Stimulated activated CD4-positive, alpha-beta T cell treated with anti-CD3 and anti-CD28 coated beads, Interleukin-12 subunit alpha, Interleukin-12 subunit beta, amount 100 ng/mL, for 4 hours (primary cell): ENCODE measurements at places on chromosomes 7 and 10.

DNA sequence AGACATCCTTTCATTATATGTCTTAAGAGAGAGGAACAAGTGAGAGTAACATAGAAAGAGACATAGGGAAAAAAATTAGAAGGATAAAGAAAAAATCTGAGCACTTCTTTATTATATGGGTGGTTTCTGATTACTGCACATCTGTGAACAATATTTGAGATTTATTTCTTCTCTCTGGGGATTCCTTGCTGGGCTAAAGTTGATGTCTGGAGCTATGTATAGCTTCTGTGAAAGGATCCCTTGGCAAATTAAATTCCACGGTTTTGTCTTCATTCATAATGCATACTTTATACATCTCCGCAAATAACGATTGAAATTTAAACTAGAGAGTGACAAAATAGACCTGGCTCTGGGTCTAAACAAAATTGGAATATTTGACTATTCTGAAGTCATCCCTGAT is 232.2 kb upstream of the CTBP2 start:
- DNase-seq = no peak

DNA sequence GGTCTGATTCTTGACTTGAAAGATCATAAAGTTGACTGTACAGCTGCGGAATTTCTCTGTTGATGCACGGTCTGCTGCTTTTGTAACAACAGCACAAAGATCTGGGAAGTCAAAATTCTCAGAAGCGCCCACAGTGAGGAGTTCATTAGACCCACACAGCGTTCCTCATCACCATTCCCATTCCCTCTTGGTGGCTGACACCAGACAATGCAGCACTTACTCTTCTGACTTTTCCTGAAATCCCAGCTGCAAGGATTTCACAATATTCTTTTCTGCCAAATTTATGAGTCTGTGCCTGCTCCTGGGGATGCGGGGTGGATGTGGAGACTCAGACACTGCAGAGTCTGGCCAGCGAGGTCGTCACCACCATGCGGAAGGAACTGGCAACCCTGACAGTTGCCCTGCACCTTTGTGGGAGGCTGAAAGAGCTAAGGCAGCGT is 233.9 kb downstream of the FANK1 start:
- no peak for DNase-seq

- no peak for DNase-seq
Observed at GRCh38 chr10:6537770-6538169, 42.3 kb downstream of the PRKCQ start.

DNA sequence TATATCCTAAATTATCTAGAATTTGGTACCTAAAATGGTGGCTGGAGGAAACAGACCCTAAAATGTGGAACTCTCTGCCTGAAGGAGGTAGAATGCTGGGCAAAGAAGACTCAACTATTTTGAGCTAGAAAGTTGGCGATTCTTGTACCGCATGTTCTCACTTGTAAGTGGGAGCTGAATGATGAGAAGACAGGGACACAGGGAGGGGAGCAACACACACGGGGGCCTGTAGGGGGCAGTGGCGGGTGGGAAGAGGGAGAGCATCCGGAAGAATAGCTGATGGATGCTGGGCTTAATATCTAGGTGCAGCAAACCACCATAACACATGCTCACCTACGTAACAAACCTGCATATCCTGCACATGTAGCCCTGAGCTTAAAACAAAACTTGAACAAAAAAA is 250.6 kb downstream of the CALN1 start:
- no peak for DNase-seq

DNA sequence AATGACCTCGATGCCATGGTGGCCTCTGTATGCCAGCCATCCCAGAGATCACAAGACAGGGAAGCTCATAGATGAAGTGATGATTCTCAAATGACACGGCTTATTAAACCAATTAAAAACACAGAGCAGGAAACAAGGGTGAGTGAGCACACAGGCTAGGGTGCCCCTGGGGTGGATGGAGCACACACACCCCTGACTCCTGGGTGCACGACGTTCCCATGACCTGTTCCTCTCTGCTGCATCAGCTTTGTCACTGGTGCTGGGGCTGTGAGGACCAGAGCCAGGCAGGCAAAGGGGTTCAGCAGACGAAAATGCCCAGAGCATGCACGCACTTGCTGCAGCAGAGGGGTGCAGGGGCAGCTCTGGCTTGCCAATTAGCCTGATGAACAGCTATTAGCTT is 86.5 kb upstream of the LRRC4 start:
- DNase-seq = no peak

GRCh38 chr7:48171202-48171601 is at the start of gene ABCA13:
ABCA13 (plus strand) TSS chr7:48171458; CDS start chr7:48171484, 26 bp downstream.
- DNase-seq = no peak

GRCh38 chr7:141328290-141328689 is 222.9 kb upstream of the AGK start:
- DNase-seq = no peak

GRCh38 chr10:8052341-8052955 is 2.0 kb upstream of the GATA3 start:
- DNase-seq = no peak

DNA sequence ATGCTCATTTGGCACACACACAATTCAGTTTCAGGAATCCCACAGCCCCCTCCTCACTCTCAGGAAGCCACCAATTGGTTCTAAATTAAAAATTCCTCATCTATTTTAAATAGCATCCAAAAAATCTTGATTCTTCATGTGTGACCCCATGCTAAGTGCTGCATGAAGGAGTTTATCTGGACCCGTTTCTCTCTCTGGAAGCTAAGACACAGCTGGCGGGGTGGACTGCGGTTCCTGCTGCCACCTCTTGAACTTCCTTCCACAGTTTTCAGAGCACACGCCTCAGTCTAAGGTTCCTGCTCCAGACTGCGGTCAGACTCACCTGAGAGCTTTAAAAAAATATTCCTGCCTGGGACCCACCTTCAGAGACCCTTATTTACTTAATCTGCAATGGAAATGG is 34.5 kb downstream of the LYZL1 start:
- DNase-seq = no peak

- DNase-seq = no peak
Observed at GRCh38 chr10:17381502-17382142, 72.8 kb downstream of the ST8SIA6 start.

GRCh38 chr7:157280216-157280841 is 56.5 kb upstream of the DNAJB6 start:
- DNase-seq = no peak

- DNase-seq = no peak
Observed at GRCh38 chr10:19209319-19209718, 160.7 kb downstream of the MALRD1 start.

DNA sequence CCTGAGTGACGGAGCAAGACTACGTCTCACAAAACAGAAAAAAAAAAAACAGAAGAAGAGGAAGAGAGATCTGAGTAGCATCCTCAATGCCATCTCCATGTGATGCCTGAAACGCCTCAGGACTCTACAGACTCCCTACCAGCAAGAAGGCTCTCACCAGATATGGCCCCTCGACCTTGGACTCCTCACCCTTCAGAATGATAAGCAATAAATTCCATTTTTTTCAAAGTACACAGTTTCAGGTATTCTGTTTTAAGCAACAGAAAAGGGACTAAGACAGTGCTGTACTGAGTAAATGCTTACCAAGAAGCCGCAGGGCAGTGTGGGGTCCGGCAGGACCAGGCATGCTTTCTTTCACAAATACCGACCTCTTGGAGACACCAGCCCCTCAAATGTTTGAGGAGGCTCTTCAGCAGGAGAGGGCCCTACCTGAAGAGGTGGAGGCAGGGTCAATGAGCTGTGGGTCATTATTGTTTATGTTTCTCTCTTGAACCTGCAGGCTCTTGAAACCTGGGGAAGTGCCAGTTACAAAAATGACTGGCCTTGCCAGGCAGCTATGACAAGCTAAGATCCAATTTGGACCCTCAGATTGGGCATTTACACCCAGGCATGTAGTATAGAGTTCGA is 204.1 kb upstream of the LYZL1 start:
- DNase-seq = no peak

GRCh38 chr7:153935095-153935494 is 117.1 kb upstream of the DPP6 start:
- no peak for DNase-seq

GRCh38 chr7:29400437-29400836 is 163.2 kb upstream of the PRR15 start:
- DNase-seq = no peak

GRCh38 chr10:119103903-119104653 is at the start of gene DENND10:
DENND10 (plus strand) TSS chr10:119104113; CDS start chr10:119104143, 30 bp downstream.
- peak; percentile 80 for DNase-seq

GRCh38 chr7:22364900-22365299 is 7.9 kb upstream of the RAPGEF5 start:
- DNase-seq = no peak

DNA sequence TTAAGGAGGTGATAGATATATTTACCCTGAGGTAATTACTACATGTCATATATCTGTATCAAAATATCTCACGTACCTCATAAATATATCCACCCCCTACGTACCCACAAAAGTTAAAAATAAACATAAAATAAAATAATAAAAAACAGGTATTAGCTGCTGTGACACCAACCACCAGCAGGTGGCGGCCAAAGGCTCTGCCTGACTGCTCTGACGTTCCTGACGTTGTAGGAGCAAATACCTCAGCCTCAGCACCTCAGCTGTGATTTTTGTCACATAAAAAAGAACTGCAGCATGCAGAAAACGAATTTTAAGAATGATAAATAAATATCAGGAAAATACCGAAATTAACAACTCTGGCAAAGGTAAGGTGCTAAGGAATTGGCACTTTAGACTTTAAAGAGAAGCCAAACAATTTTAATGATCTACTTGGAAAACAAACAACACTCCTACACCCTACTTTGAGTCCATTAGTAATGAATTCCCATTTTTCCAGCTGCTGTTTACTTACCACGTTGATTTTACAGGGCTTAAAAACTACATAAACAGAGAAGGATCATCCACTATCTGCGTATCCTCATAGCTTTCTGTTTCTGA is 125.4 kb upstream of the TARP start:
- DNase-seq = peak; percentile 61

GRCh38 chr7:106218546-106218945 is 66.2 kb downstream of the NAMPT start:
- no peak for DNase-seq

- DNase-seq = no peak
Observed at GRCh38 chr7:28112467-28112866, 68.1 kb downstream of the JAZF1 start.

DNA sequence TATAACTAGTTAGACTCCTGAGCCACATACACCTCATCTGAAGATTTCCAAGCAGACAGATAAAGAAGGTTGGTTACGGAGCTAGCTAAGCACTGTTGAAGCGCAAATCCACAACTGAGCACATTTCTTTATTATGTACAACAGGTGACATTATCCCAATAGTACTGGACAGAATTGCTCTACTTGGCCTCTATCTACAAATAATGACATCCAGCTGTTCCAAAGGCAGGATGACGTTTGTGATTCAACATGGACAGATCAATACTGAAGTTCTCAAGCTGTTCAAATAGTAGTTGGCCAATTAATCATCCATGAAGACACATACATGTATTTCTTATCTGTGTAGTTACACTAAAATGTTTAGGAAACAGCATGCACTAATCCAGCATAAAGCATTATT is 101.0 kb downstream of the UBE2H start:
- DNase-seq = no peak

DNA sequence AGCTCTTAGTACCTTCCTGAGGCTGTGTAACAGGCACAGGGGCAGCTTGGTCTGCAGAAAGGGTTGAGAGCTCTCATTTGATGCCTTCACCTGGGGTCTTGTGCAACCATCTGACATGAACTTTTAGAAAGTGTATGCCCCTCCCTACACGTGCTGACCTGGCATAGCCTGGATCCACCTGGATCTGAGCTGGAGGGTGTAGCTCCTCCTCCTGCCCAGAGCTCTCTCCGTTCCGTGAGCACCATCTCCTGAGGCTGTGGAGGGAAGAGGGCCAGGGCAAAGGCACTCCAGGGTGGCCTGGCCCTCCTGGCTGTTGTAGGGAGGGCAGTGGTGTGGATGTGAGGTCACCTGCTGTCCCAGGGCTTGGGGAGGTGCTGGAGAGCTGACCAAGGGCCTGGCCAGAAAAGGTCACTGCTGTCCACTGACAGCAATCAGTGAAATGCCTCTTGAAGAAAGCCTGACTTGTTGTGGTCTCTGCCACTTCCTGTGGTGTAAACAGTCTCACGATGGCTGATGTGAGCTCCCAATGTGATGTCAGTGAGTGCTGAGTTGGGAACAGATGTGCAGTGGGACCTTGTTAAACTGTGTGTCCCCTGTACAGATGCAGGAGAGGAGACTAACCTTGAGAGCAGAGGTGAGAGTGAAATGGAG is 23.0 kb downstream of the AMZ1 start:
- DNase-seq = no peak
